ENCODE measurements at places on chromosomes 3 and 15. TPM values are rescaled to one million over a fixed set of nuclear protein-coding genes. Genes with fewer than 3 reads are reported as not detected.

Gene SOX2
- total RNA-seq, result 0.39 TPM

Gene NME9
- not detected for total RNA-seq

Gene SCN5A
- total RNA-seq, result 0.69 TPM

Gene ACTRT3
- 1.7 TPM for total RNA-seq

GRCh38 chr3:105606016-105606415 is 239.3 kb downstream of the ALCAM start:
- no peak overlapping the region for H3K27ac ChIP-seq
- no peak overlapping the region for H3K4me3 ChIP-seq
- no peak for DNase-seq
- H3K36me3 ChIP-seq, result no peaks in the 10 kb centered on the region
- no peaks in the 10 kb centered on the region for H3K4me1 ChIP-seq
- H3K27me3 ChIP-seq, result no peaks in the 10 kb centered on the region

DNA sequence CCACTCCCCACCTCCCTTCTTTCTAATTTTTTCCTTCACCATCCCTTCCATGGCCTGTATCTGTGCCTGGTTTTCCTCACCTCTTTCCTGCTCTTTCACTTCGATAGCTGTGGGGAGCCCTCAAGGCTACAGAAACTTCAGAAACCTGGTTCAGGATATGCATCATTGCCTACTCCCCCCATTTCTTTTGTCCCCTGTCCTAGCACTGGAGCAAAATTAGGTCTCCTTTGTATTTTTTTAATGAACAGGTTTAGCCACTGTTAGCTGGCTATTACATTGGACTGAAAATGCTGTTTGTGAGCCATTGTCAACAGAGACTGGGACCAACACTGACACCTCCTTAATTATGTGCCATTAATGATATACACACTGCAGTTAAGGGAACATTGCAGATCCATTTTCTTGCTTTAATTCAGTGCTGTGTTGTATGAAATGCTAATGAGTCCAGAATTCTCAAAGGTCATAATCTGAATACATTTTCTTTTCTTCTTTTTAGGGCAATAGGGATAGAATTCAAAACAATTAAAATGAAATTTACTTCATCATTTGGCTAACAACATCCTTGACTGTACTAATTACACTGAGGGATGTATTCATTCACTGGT is 138.6 kb downstream of the PDCD6IP start:
- no peaks in the 10 kb centered on the region for H3K4me1 ChIP-seq
- no peak overlapping the region for H3K4me3 ChIP-seq
- no peaks in the 10 kb centered on the region for H3K36me3 ChIP-seq
- no peak for DNase-seq
- H3K27ac ChIP-seq, result no peak overlapping the region

DNA sequence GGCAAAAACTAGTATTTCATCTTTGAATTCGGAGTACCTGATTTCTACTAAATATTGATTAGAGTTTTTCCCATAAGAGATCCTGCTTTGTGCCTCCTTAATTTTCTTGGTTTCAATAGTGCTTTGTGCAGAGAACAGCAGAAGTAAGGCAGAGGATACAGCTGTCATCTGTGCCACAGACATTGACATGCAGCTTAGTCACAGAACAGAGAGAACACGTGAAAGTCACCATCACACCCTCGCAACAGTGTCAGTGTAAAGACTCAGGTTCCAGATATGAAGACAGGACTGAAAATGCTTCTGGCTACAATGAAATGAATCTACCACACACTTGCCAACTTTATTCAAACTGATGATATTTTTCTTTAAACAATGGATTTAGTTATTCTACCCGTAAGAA is 942.8 kb upstream of the CFAP20DC start:
- no peaks in the 10 kb centered on the region for H3K27me3 ChIP-seq
- DNase-seq, result no peak
- no peaks in the 10 kb centered on the region for H3K36me3 ChIP-seq
- H3K4me1 ChIP-seq, result no peaks in the 10 kb centered on the region

DNA sequence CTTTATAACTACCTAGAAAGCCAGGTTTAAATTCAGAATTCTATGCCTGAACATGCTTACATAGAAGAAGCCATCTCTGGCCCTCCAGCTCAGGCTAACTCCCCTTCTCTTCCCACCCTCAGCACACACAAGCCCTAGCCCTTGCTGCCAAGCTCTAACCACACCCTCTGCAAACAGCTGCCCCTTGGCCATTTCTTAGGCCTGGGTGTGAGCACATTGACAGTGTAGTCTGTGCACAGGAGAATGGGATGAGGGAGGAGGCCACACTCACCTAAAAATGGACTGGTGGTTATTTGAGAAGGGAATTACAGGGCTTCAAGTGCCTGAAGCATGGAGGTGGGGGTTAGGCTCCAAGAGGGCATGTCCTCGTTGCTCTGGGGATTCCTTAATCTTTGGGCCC is 42.3 kb upstream of the SLC25A36 start:
- H3K4me3 ChIP-seq, result no peak overlapping the region
- H3K4me1 ChIP-seq, result no peaks in the 10 kb centered on the region
- H3K27ac ChIP-seq, result no peak overlapping the region
- H3K36me3 ChIP-seq, result no peaks in the 10 kb centered on the region
- peaks cover under 1% of the 10 kb centered on the region for H3K27me3 ChIP-seq
- no peak for DNase-seq

DNA sequence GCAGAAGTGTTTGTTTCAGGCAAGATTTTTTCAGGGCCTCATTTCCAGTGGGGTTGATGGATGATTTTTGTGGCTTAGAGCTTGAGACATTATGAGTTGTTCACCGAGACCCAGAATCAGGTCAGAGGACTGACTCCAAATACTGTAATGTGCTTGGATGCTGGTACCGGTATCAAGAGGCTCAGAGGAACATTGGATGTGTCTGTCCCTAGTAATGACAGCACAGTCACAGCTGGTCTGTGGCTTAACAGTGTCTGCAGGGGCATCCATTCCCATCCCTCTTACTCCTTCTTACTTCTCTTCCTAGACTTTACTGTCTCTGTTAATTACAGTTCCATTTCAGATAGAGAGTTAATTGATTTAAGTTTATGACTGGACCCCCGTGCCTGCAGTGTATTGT is 107.8 kb downstream of the PTPRG start:
- no peaks in the 10 kb centered on the region for H3K4me1 ChIP-seq
- no peak overlapping the region for H3K4me3 ChIP-seq
- DNase-seq, result no peak
- H3K27me3 ChIP-seq, result no peaks in the 10 kb centered on the region

Measured in Panc1 (cell line).